ENCODE measurements at places on chromosomes 4 and X.
A peak's percentile ranks its signal among the peaks of the same experiment; 100 is the strongest.

- peak; percentile 67 for DNase-seq
These were observed 2.8 kb downstream of the SFRP2 start for GRCh38 chr4:153785910-153786721.

DNA sequence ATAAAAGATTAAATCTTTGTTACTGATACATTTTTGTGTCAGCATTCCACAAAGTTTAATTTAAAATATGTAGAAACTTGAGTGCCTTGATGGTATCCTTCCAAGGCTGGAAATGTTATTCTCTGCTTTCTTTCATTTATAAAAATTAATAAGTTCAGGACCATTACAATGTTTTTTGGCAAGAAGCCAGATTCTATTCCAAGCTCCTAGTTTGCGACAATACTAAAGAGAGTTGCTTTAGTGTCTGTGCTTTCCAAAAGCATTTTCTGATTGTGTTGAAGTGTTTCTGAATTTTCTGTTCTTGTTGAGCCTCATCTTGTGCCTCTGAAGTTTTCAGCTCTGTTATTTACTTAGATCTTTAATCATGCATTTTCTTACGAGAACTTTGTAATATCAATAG is 516.2 kb downstream of the KCTD8 start:
- peak; percentile 0 for DNase-seq

DNA sequence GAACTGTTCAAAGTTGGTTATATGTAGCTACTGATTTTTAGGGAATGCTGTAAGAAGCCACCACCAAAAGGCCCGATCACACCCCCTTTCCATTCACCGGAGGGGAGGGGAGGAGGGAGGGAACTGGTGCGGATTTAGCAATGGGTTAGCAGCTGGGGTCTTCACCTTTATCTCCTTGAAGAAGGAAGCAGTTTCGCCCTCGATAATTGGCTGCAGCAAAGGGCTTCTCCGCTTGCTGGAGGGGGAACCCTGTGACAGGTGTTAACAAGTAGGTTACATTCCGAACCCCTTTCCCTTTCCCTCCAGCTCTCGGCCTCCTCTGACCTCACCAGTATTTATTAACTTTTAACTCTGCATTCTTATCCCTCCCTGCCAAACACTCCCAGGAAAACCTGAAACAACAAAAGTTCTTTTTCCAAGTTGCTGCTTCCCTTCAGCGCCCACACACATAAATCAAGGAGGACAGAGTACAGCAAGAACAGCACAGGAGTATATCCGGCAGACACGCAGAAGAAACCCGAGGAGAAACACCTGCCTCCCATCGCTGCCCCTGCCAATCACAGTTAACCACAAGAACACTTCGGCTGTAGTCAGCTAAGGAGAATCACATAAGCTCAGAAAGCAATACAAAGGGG is 39.8 kb upstream of the NAP1L5 start:
- no peak for DNase-seq

- no peak for DNase-seq
These were observed 127.8 kb downstream of the ANOS1 start for GRCh38 chrX:8604131-8604530.

GRCh38 chrX:39740078-39740477 is 357.7 kb downstream of the BCOR start:
- no peak for DNase-seq

GRCh38 chr4:151530230-151530629 is 121.3 kb downstream of the FHIP1A start:
- no peak for DNase-seq

- DNase-seq, result peak; percentile 68
These were observed 30.4 kb downstream of the CFAP299 start for GRCh38 chr4:80365928-80366327.

- no peak for DNase-seq
These were observed 94.6 kb upstream of the GALNT7 start for GRCh38 chr4:173073939-173074500.

DNA sequence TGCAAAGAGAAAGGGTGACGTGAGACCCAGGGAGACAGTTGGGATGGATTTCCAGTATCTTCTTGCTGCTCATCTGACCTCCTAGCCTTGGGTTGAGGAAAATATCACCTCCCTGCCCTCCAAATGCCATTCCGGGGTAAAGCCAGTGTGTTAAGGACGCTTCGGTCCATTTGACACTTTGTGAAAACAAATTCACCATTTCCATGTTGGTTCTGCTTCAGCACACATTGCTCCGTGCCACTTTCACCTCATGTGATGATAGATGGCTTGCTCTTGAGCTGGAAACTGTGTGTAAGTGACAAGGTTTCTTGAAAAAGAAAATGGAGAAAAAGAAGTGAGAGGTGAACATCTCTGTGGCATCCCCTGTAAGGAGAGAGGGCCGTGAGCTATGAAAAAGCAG is 256.1 kb upstream of the PGRMC2 start:
- DNase-seq, result no peak

Data from foreskin fibroblast (primary cell).